Muscle of leg (tissue), 16 donors: ENCODE measurements at places on chromosomes 2 and 18.

DNA sequence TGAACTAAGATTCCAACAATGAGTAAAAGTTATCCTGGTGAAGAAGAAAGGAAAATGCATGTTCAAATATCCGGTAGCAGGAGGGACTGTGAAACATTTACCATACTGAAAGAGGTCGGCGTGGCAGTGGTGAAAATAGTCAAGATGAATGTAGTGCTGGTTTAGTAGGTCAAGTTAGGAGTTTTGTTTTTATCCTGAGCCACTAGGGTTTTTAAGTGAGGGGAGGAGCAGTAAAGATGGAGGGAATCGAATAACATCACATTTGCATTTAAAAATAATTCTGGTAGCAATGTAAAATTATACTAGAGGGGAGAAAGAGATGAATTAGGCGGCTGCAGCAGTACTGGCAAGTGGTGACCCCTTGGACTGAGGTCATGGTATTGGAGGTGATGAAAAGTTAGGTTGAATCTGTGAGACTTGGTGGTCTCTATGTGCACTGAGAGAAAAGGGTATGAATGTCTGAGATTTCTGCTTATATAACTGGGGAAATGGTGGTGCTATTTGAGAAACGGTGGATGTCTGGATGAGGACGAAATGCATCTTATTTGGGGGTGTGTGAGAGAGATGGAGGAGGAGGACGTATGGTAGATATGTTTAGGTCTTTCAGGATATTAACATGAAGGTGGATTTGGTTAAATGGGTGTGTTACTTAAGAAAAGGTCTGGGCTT, 5.9 kb downstream of the VAPA start:
- DNase-seq: no peak
- H3K27ac ChIP-seq: no peak overlapping the region
- H3K4me1 ChIP-seq: peaks cover 9% of the 10 kb centered on the region
- H3K36me3 ChIP-seq: no peaks in the 10 kb centered on the region

GRCh38 chr2:160952464-160953254, 207.6 kb upstream of the TANK start:
- no peaks in the 10 kb centered on the region for H3K36me3 ChIP-seq
- peak overlapping the region; percentile 58 for H3K27ac ChIP-seq
- peaks cover 9% of the 10 kb centered on the region for H3K4me1 ChIP-seq
- no peaks in the 10 kb centered on the region for H3K27me3 ChIP-seq

DNA sequence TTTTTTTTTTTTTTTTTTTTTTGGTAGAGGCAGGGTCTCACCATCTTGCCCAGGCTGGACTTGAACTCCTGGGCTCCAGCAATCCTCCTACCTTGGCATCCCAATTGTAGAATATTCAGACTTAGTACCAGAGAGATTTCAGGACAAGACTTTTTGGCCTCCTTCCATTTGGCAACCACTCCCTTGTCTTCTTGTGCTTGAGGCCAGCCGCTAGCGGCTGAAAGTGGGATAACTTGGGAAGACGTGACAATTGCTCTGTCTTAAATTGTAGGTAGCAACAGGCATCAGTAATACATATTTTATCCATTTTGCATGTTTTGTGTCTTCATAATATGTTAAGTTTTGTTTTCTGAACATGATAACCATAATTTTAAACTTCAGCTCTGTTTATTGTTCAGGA, 53.3 kb upstream of the TTN start:
- H3K36me3 ChIP-seq: no peaks in the 10 kb centered on the region
- H3K4me1 ChIP-seq: peaks cover 17% of the 10 kb centered on the region
- peak overlapping the region; percentile 54 for H3K27ac ChIP-seq
- H3K27me3 ChIP-seq: no peaks in the 10 kb centered on the region
- DNase-seq: peak; percentile 84

DNA sequence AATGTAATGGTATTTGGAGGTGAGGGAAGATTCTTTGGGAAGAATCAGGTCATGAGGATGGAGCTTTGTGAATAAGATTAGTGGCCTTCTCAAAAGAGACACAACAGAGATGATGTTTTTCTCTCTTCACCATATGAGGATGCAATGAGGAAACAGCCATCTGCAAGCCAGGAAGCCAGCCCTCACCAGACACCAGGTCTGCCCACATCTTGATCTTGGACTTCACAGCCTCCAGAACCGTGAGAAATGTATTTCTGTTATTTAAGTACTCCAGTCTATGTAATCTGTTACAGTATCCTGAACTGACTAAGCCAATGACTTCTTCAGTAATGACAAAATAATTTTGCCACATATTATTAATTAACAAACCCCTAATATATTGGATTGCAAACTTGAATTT, 28.3 kb downstream of the CYRIA start:
- H3K4me3 ChIP-seq: no peak overlapping the region
- peaks cover 13% of the 10 kb centered on the region for H3K4me1 ChIP-seq
- no peak overlapping the region for H3K27ac ChIP-seq
- no peaks in the 10 kb centered on the region for H3K27me3 ChIP-seq
- H3K36me3 ChIP-seq: peaks cover 2% of the 10 kb centered on the region
